ENCODE measurements at places on chromosomes 16 and 17.

DNA sequence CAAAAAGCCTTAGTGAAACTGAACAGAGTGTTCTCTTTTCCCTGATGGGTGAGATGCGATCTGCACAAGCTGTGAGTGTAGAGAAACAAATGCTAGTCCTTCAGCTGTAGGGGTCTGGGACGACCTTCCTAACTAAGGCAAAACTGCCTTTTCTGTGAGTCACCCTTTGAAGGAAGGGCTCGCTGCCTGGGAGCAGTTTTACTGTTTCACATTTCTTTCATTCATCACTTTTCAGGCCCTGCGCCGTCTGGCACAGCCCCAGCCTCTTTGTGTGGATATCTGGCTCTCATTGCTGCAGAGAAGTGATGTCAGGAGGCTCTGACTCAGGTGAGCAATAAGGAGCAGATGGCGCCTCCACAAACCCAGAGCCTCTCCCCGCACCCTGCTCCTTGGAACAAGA lies 57.4 kb downstream of the HS3ST3A1 start:
- DNase-seq: no peak

DNA sequence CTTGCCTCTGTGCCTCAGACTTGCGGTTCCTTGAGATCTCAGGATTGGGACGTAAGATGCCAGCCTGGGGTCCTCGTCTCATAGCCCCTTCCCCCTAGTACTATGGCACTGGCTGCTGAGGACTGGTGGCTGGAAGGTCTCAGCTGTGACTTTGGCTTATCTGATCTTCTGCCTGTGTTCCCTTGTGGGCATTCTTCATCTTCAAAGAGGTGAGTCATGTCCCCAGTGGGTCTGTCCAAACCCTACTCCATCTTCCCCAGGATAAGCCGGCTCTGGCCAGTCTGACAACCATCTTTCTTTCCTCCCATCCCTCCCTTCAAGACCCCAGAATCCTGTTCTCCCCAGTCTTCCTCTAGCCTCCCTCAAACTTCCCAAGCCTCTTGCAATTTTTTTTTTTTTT lies 3.6 kb downstream of the CD19 start:
- no peak for DNase-seq

- no peak for DNase-seq
Observed at GRCh38 chr17:43568506-43569082, 22.5 kb upstream of the ETV4 start.

- DNase-seq: no peak
Observed at GRCh38 chr17:9811537-9811936, 10.3 kb downstream of the GSG1L2 start.

DNA sequence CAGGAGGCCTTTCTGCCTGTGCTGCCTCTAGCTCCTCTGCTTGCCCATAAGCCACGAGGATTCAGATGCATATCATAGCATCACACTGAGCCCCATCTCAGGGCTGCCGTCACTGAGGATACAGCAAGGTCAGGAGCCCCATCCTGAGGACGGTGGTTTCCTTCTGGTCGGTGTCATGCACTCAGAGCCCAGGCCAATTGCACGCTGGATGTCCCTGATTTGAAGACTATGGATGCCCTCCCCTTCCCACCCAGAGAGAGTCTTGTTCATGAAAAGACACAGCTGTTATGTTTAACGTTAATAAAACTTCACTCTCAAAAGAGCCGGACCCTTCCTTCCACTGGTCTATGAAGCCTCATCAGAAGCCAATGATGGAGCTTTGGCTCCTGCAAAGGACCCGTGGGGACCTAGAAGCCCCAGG lies 19.9 kb downstream of the COTL1 start:
- DNase-seq: no peak

Measured in A549 (cell line).